ENCODE measurements at places on chromosomes 12 and 14.

GRCh38 chr12:21941506-21942376 is 515 bp upstream of the ABCC9 start:
- DNase-seq, result no peak

GRCh38 chr14:82080370-82080769 is 546.7 kb upstream of the SEL1L start:
- peak; percentile 70 for DNase-seq

GRCh38 chr14:50333014-50333509 is 20.9 kb downstream of the DMAC2L start:
- no peak for DNase-seq

DNA sequence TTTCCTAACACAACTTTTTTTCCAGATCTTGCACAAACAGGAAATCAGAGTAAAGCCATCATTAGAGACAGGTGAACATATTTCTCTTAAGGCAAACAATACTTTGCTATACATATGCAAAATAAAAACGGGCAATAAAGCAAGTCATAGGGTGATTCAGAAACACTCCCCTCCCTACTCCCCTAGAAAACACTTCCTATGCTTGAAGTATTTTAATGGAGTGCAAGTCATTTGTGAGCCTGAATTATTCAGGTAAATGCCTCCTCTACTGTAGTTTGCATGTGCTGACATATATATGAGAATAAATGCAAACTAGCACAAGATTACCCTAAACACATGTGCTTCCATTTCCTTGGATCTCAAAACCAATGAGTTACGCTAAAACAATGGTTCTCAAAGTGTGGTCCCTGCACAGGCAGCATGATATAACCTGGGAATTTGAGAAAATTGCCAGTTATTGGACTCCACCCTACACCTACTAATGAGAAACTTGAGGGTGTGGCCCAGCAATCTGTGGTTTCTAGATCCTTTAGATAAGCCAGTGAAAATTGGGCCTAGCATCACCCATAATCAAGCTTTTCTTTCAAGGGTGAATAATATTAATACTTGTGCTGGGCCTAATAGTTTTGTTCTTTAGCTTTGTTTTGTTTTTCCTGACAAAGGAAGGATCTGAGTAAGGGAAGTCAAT is 159.7 kb upstream of the BMP4 start:
- no peak for DNase-seq

GRCh38 chr14:68656452-68656851 is 136.4 kb downstream of the ZFP36L1 start:
- no peak for DNase-seq

DNA sequence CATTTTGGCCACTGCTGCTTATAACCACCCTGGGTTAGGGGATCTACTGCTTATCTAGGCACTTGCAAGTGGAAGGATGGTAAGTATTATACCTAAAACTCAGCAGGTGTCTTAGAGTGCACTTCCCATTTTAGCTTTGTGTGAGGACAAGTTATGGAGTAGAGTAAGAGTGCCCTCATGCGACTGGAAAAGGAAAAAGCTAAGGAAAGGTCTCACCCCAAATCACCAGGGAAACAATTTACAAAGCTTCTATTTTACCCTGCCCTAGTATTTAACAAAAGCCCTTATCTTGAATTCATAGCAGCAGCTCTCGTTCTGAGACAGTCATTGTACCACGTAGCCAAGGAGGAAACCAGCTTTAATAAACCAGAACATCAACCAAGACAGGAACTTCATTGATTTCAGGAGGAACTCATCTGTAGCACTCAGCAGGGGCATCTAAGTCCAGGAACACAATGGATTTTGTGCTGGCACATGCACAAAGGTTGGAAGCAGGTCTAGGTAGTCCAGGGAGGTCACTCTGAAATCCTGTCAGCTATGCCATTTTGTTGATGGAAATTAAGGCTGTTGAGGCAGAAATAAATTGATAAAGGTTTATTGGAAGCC is 2.9 kb downstream of the RDH12 start:
- peak; percentile 65 for DNase-seq

GRCh38 chr14:101562659-101563351 is 1.5 kb downstream of the DIO3 start:
- DNase-seq, result peak; percentile 65

- no peak for DNase-seq
Observed at GRCh38 chr12:132144810-132145168, 532 bp downstream of the NOC4L start.

DNA sequence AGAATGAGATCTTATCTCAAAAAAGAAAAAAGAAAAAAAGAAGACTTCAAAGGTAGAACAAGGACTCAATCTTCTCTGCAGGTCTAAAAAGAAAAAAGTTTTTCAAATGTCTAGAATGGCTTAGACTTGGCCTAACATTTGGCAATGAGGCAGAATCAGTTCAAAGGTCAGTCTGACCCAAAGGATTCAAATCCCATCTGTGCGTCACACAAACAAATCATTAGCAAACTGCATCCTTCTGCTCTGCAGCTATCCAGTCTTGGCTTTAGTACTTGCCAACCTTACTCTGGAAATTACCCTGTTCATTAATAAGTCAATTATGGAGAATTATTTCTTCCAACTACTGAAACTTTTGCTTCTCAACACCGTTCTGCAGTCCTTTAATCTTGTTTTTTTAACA is 3.1 kb downstream of the YAF2 start:
- DNase-seq, result no peak

DNA sequence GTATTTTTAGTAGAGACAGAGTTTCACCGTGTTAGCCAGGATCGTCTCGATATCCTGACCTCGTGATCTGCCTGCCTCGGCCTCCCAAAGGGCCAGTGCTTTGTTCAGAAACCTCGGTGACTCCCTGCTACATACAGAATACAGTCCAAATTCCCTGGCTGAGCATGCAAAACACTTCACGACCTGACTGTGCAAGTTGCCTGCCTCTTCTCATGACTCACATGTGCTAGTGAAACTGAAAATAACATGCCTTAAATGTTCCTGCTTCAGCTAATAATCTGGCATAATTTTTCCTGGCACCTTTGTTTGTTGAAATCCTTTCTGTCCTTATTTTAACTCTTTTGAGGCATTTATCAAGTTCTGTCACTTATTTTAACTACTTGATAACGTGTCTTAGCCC is 8.2 kb downstream of the DMAC2L start:
- no peak for DNase-seq

All from NCI-H1105 (cell line).